ENCODE measurements at places on chromosomes 11 and 22.

DNA sequence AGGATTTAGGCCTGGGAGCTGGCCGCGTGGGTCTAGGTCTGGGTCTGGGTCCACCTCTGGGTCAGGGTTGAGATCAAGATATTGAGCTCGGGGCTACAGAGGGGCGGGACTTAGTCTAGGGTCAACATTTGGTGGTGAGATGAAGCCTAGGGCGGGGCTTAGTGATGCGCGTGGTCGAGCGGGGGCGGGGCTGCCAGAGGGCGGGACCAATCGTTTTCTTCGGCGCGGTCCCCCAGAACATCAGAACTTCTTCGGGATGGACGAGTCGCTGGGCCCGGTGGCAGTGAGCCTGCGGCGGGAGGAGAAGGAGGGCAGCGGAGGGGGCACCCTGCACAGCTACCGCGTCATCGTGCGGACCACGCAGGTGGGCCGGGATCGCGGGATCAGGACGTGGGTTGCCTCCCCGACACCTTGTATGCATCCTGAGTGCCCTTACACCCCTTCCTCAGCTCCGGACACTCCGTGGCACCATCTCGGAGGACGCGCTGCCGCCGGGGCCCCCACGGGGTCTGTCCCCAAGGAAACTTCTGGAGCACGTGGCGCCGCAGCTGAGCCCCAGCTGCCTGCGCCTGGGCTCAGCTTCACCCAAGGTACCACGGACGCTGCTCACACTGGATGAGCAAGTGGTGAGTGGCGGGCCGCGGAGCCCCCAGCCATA lies 4.2 kb downstream of the SIPA1 start:
- DNase-seq = no peak

- no peak for DNase-seq
Observed at GRCh38 chr11:68997995-68998348, 15.1 kb downstream of the MRGPRF start.

- DNase-seq = no peak
Observed at GRCh38 chr11:126162306-126163030, 49.0 kb downstream of the RPUSD4 start.

- no peak for DNase-seq
Observed at GRCh38 chr22:24957043-24957442, 4.5 kb downstream of the KIAA1671 start.

DNA sequence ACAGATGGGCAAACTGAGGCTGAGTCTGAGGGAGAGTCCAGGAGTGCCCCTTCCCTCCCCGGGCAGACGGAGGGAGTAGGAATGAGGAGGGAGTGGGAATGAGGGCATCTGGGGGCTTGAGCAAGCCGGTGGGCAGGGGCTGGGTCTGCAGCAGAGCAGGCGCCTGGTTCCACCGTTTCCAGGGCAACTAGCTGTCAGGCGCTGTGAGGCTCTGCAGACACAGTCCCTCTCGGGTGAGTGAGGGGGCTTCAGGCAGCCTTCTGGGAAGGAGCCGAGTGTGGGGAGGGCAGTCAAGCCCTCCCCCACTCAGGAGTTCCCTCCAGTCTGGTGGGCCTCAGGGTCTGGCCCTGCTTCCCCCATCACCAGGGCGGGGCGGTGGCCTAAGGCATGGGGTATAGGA lies 19.0 kb downstream of the TMEM258 start:
- DNase-seq = no peak

DNA sequence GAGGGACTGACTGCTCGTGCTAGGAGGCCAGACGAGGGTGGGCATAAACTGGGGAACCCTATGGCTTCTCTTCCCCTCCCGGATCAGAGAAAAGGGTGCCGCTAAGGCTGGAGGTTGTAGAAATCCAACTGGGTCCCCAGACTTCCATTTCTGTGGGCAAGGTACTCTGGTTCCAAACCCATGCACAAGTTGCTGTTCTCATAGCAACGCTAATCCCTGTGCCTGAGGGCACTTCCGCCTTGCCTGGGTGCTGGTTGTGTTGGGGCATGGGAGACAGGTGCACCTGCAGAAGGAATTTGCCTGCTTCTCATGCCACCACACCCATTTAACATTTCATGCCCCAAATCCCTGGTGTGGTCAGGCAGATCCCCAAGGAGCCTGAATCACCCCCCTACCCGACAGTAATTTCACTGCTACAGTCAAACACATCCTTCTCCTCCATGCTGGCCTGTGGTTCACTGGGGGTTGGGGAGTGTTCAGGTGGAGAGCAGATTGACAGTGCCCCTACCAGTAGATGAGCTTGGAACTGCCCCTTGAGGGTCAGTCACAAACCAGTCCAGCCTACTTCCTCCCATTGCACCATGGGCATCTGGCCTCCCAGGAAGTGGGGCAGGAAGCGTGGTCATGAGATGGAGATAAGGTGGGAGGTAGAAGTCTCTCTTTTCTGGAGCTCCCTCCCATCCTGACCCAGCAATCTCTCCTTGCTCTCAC lies 1.2 kb downstream of the C2CD2L start:
- DNase-seq = no peak

- no peak for DNase-seq
Observed at GRCh38 chr11:125873881-125874555, 13.4 kb upstream of the HYLS1 start.

DNA sequence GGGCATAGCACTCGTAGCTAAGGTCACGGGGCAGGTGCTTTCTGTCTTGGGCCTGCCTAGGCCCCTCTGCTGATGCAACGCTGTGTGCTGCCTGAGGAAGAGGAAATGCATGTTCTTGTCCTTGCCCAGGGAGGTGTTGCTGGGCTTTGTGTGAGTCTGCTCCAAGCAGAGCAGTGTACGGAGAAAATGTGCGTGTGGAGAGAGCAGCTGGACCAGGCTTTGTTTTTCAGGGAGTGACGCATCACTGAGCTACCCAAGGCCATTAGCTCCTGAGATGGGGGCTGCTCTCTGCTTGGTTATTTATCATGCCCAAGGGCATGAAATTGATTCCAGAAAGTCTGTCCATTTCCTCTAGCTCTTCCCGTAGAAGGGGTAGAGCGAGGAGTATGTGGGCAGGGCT lies 82.9 kb upstream of the THY1 start:
- no peak for DNase-seq

DNA sequence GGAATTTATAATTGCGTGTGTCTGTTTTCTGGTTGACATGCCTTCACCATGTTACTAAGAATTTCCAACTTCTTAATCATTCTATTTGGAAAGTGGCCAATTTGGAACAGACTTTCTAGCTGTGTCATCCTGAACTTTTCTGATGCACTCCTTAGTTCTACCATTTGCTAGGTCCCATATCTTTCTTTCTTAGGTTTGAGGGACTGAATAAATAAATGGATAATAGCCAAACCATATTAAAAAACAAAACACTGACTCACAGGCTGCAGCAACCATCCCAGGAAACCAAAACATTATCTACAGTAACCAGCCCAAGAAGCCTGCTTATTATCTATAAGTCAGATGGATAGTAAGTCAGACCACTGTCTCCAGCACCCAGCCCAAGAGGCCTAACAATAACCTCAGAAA lies 57.5 kb upstream of the PLET1 start:
- no peak for DNase-seq

DNA sequence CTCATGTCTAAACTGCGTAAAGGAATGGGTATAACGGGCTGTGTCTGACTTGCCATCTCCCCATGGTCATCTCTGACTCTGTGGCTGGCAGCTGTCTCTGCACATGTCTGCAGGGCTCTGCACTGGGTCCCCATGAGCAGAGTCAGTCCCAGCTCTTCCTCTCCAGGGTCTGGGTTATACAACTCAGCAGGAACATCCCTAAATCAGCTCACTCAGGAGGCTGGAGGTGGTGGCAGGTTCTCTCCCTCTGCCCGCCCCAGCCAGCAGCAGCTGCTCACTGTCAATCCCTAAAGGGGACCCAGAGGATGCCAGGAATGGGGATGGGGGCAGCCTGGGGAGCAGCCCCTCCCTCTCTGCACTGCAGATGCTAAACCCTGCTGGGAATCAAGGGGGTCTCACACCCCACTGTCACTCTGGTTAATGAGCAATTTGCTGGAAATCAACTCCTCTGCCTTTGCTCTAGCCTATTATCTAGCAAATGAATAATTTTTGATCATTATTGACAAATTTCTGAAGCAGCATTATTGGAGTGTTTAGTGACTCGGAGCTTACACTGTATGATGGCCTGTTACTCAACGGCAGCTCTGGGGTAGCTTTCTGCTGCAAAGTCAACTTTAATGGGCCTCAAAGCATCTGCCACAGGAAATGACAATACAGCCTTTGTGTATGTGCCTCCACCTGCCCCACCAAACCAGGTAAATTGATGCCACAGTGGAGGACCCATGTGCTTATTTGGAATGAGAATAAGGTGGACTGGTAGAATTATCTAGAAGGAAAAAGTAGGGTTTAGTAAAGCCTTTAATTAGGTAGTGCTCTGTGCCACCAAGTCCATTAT lies 55.7 kb upstream of the SHANK2 start:
- no peak for DNase-seq

DNA sequence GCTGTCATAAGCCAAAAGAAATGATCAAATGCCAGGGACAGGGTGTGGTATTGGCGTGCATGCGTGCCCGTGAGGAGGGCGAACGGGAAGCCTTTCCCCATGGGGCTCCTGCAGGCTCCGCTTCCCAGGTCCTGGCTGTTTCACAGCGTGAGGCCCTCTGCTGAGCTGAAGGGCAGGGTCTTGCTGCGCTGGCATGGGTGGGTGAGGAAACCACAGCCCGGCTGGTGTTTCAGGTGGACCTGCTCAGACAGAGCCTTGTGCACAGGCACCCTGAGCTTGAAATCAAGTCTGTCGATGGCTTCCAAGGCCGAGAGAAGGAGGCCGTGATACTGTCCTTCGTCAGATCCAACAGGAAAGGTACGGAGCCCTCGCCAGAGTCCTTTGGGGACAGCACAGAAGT lies 31.4 kb downstream of the IGHMBP2 start:
- DNase-seq = no peak

DNA sequence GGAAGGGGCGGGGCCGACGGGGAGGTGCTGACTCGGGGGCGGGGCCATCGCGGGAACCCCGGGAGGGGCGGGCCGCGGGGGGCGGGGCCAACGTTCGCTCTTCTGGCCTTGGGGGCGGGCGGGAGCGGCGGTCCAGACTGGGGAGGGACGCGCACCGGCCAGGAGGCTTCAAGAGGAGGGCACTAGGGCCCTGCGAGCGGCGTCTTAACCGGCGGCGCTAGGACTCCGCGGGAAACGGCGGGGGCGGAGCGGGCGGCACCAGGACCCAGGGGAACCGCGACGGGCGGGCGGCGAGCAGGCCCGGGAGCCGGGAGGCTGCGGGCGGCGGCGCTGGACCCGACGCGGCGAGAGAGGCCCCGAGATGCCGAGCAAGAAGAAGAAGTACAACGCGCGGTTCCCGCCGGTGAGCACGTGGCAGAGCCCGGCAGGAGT lies at the start of gene DRAP1:
DRAP1 (plus strand) TSS at position 286 of the 432 bp plus-strand sequence; CDS start at position 362, 76 bp downstream.
- DNase-seq = peak; percentile 99

- DNase-seq = no peak
Observed at GRCh38 chr22:43345761-43346301, 2.7 kb upstream of the SCUBE1 start.

- no peak for DNase-seq
Observed at GRCh38 chr11:76419896-76420295, 24.9 kb upstream of the EMSY start.

- no peak for DNase-seq
Observed at GRCh38 chr11:120881596-120881995, 142.3 kb upstream of the TBCEL start.

- DNase-seq = no peak
Observed at GRCh38 chr11:92819830-92820229, 149.6 kb upstream of the MTNR1B start.

DNA sequence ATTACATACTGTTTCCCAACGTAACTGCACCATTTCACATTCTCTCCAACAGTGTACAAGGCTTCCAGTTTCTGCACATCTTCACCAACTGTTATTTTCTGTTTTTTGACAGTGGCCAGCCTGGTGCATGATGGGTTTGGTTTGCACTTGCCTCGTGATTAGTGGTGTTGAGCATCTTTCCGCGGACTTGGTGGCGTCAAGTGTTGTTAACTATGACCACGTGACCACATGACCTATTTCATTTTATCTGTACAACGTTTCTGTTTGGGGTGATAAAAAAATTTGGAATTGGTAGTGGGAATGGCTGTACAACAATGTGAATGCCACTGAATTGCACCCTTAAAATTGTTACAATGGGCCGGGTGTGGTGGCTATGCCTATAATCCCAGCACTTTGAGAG lies 2.5 kb upstream of the YPEL1 start:
- DNase-seq = no peak

- no peak for DNase-seq
Observed at GRCh38 chr22:22856364-22856763, 31.3 kb upstream of the IGLL5 start.

DNA sequence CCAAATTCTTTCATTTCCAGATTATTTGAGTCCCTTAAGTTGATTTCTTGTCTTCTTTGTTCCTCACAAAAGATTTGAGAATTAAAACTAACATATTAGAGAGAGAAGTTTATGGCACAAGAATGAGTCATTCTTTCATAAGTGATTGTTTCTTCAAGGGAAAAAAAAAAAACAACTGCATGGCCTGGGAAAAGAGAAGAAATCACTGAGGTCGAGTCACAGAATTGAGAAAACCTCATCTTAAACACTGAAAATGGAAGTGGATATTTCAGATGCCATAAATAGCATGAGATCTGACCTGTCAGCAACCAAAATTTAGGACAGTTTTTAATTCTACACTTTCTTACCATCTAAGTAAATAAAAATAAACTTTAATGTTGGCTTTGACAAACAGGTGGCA lies 87.2 kb downstream of the CWF19L2 start:
- no peak for DNase-seq

DNA sequence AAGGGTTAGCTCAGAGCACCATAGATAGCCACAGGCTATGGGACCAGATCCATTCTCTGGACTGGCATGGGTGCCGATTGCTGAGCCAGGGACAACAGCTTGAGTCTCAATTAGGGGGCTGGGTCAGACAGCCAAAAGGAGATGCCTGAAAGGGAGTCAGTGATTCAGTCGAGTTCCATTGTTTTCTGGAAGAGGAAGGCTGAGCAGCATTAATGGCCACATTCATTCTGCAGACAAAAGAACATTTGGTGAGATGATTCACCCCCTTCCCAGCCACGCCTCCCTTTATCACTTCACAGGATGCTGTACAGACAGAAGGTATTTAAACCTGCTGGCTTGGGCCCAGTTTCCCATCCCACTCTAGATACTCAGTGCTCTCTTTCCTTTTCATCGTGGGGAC lies 131.9 kb downstream of the ADAMTS15 start:
- DNase-seq = no peak

DNA sequence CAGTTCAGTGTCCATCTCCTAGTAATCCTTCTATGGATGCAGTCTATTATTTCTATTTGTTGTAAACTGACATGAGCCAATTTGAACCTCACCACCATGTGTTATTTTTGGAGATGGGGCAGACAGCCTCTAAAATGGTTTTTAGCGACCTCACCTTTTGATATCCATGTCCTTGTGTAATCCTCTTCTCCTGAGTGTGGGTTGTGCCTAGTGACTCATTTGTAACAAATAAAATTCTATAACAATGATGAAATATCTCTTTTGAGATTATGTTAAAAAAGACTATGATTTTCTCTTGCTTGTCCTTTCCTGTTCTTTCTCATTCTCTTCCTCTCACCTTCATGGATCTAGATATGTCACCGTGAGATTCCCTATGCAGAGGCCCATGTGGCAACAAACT lies 554.6 kb upstream of the ANO3 start:
- DNase-seq = no peak
